ENCODE measurements at places on chromosomes 7 and 10.

DNA sequence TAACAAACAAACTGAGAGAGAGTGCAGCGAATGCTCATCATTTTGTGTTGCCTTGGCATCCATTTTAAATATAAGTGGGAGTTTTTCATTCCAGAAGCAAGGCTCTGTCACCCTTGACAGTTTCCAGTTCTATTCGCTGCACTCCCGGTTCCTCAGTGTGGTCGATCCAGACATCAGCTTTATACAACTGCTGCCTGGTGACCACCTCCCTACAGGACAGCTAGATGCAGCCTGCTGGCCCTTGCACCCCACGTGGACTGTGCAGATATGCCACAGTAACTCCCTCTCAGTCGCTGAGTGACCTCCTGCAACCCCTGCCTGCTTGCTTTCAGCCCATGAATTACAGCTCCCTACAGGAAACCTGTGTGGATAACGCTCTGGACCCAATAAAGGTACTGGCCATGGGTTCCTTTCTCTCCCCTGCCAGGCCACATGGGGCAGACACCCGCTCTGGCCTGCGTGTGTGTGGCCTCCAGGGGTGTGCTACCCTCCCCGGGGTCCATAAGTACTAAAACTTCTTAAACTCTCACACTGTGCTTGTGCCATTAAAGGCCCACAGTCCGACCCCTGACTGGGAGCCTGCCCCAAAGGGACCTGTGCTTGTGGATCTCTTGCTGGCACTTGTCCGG lies 23.6 kb downstream of the BEND7 start:
- no peak for DNase-seq

DNA sequence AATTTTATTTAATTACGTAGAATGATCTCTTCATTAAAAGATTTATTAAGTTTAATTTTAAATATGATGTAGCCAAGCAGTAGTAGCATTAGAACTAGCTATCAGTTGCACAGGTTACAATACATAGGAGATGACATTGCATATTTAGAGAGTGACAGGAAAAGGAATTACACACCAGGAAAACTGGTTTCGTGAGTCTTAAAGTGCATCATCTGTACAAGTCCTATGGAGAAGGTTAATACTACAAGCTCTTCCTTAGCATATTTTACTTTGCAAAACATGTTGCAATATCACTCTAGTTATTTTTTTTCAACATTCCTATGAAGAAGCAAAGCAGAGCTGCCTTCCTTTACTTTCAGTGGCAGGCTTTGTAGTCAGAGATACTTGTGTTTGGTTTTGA lies 20.2 kb upstream of the SEM1 start:
- no peak for DNase-seq

DNA sequence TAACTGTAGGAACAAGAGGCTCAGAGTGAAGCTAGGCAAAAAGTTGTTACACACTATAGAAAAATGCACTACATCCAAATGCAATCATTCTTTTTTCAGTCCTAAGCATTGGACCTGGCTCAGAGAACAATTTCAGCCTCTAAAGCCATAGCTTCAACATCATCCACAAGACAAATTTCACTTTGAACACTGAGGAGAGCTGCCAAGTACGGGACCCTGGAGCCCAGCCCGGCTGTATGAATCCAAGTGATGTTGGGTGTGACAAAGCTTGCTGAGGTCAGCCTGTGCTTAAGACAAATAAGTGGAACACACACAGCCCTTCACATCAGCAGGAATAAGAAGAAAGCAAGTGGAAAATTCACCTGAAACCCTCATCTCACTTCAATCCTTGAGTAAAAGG lies 233.1 kb upstream of the PFKP start:
- DNase-seq = no peak

GRCh38 chr10:91190388-91190870 lies 30.0 kb upstream of the PCGF5 start:
- no peak for DNase-seq

GRCh38 chr7:73909051-73909941 lies 48.3 kb downstream of the TMEM270 start:
- no peak for DNase-seq

All from stimulated activated CD4-positive, alpha-beta T cell treated with anti-CD3 and anti-CD28 coated beads, Interleukin-1b, Interleukin-23, amount 100 ng/mL, for 48 hours (primary cell).